ENCODE measurements at places on chromosomes 12 and 14.

GRCh38 chr12:116794725-116795124, 56.6 kb downstream of the RNFT2 start:
- DNase-seq, result no peak

- no peak for DNase-seq
Measured at GRCh38 chr14:81246461-81247270, 25.9 kb upstream of the GTF2A1 start.

DNA sequence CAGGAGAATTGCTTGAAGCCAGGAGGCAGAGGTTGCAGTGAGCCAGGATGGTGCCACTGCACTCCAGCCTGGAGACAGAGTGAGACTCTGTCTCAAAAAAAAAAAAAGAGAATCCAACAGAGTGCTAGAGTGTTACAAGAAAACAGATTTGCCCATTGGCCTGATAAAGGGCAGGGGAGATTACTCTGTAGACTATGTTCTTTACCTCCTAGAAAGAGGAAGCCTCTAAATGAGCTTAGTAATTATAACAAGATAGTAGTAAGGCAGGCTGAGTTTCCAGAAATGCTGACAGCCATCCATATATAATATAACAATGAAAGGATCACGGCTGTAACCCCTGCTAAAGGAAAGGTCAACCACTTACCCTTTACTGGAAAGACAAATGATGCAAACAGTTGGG, 24.4 kb downstream of the AK7 start:
- no peak for DNase-seq

DNA sequence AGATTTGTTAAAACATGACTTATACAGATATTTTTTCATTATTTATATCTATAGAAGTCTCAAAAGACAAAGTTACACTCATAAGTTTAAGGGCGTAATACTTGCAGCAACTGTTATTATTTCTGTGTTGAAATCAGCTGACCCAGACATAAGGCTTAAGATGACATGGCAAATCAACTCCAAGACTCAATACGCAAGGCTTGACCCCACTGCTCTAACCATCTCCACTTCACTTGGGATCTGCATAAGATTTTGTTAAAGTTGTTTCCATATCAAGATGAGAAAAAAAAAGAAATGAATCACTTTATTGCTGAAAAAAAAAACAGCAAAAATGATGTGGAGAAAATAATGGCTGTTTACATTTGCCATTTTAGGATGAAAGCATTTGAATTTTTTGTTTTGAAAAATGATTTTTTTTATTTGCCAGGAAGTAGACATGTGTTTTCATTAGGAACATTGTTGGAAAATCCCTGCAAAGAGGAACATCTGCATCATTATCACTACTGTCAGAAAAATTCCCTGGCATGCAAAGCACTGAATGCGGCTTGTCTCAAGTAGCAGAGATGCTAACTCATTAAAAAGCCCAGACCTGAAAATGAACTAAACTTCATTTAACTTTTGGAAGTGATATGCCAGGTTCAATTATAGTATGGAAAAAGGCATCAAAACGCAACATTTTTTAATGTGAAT, 73.5 kb downstream of the LIN7A start:
- DNase-seq, result no peak

DNA sequence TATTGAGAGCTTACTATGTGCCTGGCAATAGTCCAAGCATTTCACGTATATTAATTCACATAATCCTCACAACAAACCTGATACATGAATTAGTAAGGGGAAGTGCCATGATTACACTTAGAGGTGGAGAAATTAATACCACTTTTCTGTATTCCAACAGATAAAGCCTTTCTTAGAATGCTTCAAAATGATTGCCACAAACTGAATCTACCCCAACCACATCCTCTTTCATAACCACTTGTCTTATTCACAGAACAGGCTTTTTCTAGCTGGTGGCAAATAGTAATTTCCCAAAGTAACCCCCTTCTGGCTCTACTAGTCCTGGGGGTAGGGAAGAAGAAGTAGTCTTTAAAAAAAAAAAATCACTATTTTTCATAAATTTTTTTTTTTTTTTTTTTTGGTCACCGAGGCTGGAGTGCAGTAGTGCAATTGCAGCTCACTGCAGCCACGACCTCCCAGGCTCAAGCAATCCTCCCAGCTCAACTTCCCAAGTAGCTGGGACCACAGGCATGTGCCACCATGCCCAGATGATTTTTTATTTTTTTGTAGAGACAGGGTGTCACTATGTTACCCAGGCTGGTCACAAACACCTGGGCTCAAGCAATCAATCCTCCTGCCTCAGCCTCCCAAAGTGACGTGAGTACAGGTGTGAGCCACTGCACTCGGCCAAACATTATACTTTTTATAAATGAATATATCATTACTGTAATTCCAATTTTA, 59.0 kb upstream of the ARID2 start:
- peak; percentile 68 for DNase-seq

GRCh38 chr12:77861317-77861716, 30.6 kb downstream of the NAV3 start:
- DNase-seq, result no peak

DNA sequence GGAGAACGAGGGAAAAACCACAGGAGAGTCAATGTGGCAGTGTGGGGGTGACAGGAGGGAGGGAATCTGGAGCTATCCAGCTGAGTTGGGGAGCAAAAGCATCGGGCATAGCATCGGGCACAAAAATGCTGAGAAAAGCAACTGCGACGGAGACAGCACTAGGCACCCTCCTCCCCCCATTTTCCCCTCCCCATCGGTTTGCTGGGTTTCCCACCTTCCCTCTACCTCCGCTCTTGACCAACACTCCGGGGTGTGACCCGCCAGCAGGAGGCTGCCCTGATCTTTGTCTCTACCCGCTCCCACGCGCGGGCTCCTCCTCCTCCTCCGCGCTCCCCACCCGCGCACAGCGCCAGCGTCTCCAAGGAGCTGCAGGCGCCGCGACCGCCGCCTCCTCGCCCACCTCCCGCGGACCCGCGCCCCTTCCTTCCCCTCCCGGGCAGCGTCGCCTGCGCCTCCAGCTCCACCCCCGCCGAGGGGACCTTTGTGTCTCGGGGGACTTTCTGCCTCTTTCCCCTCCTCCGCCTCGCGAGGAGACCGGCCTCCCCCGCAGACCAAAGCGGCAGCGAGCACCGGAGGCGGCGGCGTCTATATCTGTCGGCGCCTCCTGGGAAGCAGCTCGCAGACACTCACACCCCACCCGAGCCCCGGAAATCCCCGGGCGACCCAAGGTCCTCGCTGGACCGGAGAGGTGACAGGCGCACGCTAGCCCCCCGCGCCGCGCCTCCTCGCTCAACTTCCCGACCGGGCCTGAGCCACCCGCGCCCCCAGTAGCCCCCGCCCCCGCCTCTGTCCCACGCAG, 920 bp downstream of the CDK17 start:
- DNase-seq, result peak; percentile 79

- no peak for DNase-seq
Measured at GRCh38 chr12:43210485-43211192, 341.4 kb downstream of the ADAMTS20 start.

DNA sequence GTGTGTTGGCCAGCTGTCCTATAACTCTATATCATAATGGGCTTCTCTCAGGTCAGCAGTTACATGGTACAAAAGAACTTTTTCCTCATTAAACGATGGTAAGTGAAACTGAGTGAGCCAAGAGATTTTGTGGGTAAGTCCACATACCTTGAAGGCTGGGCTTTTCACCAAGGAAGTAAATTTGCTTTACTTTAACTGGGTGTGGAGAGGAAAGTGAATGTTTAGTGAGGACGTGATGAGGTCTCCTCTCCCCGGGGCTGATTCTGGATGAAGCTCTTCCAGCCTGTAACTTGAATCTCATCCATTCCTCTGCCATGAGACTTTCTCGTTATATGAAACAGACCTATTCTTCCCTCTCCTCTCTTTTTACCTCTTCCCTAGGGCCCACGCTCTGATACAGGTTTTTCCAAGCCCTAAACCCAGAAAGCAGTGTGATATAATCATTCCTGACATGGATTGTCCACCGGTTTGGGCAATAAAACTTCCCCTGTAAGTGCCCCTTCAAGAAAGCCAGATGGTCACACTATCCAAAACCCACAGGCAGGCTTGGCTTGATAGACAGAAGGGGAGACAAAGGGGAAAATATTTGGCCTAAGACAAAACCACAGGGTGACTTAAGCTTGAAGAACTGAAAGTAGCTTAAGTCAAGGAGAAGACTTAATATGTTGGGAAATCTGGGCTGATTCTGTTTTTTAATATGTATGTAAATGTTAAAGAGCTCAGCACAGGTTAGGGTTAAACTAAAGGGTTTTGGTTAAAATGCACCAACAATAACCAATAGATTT, 50.3 kb downstream of the CIT start:
- no peak for DNase-seq

DNA sequence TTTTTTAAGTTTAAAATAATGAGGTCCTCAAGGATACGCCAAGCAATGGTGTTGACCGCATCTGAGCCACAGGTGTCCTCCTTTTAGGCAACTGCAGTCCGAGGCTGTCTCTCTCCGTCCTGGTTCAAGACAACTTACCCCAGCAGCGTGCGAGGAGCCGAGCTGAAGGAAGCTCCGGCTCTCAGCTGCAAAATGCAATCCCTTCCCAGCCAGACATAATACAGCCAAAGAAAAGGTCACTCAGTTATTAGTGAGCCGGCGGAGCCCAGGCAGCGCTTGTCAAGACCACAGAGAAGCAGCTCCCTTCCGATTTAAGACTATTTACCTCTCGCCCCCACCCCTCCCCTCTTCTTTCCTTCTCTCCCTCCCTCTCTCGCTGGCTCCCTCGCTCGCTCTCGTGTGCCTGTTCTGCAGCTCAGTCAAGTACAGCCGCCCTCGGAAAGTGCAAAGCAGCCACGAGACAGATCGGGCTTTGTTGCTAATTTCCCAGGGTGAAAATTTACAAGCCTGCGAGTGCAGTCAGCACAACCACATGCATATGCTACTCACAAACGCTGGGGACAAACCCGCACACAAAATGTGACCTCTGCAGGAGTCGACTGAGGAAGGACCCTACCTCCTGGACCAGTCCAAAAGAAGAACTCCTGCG, 363 bp upstream of the LMO3 start:
- DNase-seq, result no peak

- no peak for DNase-seq
Measured at GRCh38 chr14:53532853-53533252, 379.7 kb upstream of the DDHD1 start.

DNA sequence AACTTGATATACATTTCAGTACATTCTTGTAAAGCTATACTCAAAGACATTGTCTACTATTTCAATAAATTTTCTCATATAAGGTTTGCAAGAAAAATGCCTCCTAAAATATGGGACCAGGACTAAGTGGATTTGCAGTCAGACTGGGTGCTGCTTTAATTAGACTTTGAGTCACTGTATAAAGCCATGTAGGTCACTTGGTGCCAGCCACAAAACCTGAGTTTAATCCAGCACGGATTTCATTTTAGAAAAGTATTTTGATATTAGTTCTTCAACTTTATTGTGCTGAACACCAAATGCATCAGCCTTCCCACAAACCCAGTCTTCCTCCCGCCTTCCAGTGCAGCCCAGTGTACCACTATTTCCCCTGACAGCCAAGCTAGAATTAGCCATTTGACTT, 9.9 kb upstream of the NID2 start:
- no peak for DNase-seq

GRCh38 chr14:41385797-41386196, 220.9 kb upstream of the LRFN5 start:
- DNase-seq, result no peak

DNA sequence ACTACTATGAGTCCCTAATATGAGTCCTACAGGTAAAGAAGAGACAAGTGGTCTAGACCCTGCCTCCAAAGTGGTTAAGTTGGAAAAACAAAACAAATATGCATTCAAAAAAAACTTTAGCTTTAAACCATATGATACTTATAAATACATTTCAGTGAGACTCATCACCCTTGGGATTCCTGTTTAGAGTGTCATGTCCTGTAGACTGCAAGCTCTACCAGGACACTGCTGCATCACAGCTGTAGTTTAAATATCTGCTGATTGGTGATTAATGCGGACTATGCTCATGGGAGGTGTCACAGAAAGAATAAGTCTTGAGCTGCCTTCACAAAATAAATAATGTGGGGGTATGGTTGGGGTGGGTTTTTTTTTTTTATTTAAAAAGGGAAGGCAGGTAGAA, 8.8 kb upstream of the LGR5 start:
- DNase-seq, result no peak

GRCh38 chr12:50026691-50027090, 1.4 kb upstream of the RACGAP1 start:
- no peak for DNase-seq

- no peak for DNase-seq
Measured at GRCh38 chr14:103130965-103131364, 7.7 kb downstream of the TNFAIP2 start.

- DNase-seq, result no peak
Measured at GRCh38 chr14:34926552-34926951, 51.4 kb upstream of the BAZ1A start.

- DNase-seq, result no peak
Measured at GRCh38 chr12:42761086-42761485, 171.5 kb upstream of the PRICKLE1 start.

- DNase-seq, result peak; percentile 28
Measured at GRCh38 chr12:49825360-49825970, 2.7 kb downstream of the NCKAP5L start.

DNA sequence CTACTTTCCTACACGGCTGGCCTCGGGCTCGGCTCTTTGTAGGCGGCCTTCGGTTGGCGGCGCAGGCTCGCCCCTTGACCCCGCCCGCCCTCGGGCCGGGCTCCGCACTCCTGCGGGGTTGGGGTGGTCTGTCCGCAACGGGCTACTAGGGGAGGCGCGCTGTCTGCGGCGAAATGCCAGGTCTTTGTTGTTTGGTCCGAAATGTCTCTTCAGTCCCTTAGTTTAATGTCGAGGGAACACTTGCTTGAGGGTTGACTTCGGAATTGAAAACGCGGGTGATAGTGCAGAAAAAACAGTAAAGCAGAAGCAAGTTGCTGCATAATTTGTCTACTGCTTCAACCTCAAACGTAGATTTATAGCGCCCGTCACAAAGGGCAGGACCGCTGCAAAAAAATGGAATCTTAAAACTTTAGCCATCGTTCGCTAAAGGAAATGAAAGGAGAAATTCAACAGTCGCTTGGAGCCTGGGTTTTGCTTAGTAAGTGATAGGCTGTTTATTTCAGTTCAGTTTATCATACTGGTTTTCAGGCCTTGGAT, 390 bp downstream of the JKAMP start:
- no peak for DNase-seq

DNA sequence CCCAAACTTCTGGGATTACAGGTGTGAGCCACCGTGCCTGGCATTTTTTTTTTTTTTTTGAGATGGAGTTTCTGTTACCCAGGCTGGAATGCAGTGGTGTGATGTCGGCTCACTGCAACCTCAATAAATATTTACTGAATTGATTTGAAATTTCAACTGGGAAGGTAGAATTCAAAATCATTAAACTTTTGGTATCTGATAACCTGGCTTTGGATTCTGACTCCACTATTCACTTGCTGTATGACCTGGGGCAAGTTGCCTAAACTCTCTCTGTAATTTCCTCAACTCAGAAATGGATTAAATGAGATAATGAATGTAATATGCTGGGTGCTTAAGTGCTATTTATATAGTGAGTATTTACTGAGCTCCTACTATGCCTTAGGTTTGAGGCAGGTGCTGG, 8.7 kb upstream of the METAP2 start:
- no peak for DNase-seq

DNA sequence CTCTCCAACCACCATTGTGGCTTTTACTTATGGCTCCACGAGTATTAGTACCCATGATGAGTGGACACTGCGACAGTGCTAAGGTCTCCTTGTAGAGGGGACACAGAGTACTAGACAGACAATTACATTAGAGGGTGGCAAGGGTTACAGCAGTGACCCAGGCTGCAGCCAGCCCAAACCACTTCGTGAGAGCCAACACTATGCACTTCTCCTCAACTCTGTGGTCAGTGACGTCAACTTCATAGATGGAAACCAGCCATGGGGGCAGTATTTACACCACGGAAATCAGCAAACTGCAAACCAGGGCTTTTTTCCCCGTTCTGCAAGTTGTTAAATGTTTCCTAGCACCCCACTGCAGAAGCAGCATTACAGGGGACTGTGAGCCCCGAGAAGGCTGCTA, 61.6 kb upstream of the ZFP36L1 start:
- no peak for DNase-seq
